ENCODE measurements at places on chromosomes 3 and 15.

GRCh38 chr3:85912980-85913379 is 954.2 kb downstream of the CADM2 start:
- DNase-seq, result no peak

- DNase-seq, result no peak
Measured at GRCh38 chr3:31406896-31407295, 125.8 kb upstream of the STT3B start.

DNA sequence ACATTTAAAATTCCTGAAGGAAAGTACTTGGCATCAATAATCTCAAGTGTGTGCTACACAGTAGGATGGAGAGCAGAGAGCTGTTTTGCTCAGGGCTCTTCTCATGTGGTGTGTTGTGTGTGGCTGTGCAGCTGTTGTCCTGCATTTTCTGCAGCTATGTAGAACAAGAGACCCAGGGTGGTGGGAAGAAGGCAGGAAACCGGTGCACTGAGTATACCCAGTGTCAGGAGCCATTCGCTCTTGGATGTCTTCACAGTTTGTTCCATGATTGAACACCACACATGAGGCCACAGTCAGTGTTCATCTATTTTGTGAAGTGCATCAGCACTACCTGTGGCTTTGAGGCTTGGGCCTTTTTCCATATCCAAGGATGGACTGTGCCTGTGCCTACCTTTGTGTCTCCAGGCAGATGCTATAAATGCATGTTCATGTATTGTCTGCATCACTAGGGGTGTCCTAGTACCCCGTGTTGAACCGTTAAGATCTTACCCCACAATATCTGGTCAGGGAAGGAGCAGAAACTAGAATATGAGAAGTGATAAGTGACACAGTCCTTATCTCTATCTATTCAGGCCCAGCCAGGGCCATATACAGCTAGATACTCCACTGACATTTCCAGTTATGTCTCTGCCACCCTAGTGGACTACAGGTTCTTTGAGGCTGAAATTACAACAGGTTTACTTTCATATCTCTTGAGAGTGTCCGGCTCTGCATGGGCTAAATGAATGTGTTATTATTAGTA is 194.3 kb downstream of the NR2F2 start:
- DNase-seq, result no peak

DNA sequence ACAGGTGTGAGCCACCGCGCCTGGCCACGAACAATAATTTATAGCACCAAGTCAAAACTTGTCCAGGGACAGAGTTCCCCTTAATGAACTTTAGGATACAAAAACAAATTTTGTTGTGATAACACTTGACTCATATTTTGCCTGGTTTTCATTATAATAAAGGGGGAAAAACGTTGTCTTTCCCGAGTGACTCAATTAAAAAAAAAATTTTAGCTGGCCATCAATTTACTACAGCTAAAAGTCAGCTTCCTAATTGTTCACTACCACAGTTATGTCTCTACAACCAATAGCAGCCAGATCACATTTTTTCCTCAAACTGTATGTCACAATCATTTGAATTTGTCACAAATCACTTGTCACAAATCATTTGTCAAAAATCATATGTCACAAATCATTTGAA is 116.0 kb downstream of the P3H2 start:
- DNase-seq, result no peak

GRCh38 chr3:49007771-49008528 is 759 bp downstream of the WDR6 start:
- DNase-seq, result peak; percentile 84

DNA sequence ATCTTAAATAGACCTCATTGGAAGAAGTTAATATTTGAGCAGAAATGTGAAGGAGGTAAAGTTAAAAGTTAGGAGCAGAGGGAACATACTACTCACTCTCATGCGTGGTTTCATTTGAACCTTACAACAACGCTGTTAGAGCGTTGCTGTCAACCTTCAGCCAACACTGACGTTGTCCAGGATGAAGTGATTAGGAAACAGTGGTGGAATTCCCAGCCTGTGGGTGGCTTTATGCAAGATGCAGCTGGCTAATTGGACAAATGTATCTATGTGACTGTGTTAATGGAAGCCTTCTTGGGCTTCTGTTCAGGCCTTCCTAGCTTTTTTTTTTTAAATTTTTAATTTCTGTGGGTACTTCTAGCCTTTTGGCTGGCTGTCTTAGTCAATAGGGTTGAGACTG is 40.5 kb downstream of the PTPRG start:
- DNase-seq, result peak; percentile 56

- no peak for DNase-seq
Measured at GRCh38 chr3:30862004-30862403, 32.5 kb downstream of the GADL1 start.

DNA sequence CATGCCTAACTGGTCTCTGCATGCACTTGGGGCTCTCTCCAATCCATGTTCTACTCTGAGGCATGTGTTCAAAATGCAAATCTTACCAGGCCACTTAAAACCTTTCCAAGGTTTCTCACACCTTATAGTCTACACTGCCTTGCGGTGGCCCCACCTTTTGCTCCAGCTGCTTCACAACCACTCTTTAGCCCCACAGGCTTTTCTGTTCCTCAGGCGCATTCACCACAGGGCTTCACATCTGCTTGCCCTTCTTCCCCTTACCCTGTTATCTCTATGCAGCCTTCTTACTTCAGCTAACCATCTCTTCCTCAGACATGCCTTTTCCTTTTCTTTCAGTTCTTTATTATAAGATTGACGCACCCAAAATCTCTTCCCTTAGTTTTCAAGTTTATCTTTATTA is 37.8 kb downstream of the MINDY4B start:
- DNase-seq, result no peak

- no peak for DNase-seq
Measured at GRCh38 chr3:134976948-134977347, 181.9 kb downstream of the EPHB1 start.

DNA sequence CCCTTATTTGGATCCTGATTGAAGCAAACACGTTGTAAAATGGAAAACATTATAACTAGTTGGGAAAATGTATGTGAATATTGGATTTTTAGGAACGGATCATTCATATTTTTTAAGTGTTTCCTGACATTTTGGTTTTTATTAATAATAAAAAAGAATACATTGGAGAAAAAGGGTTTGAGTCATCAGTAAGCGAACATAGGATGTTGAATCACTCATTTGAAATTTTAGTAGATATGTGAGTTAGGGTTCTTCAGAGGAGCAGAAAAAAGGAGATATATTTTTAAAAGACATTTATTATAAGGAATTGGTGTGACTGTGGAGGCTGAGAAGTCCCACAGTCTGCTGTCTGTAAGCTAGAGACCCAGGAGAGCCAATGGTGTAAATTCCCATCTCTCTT is 258.5 kb downstream of the PTPRG start:
- DNase-seq, result no peak

GRCh38 chr3:67289626-67290025 is 291.5 kb downstream of the KBTBD8 start:
- no peak for DNase-seq

DNA sequence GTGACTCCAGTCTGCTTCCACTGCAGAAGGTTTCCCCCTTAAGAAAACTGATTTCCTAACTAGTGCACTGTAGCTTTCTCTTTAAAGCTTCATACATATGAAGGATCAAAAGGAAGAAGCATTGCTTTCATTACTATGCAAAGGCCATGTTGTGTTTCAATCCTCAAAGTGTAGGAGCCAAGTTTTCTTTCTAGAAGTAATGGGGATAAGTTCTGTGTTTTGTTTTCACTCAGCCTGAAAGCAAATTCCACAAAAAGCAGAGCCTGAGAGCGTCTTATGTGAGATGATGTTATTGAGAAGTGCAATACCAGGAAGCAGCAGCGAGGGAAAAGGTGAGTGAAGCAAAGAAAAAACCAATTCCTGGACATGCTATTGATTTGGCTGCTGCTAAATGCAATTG is 99.7 kb downstream of the GMNC start:
- DNase-seq, result no peak
